ENCODE measurements at places on chromosomes 16 and 17. TPM values are rescaled to one million over a fixed set of nuclear protein-coding genes. Genes with fewer than 3 reads are reported as not detected.

SMIM5 gene
- total RNA-seq: not detected

PPP1R27 gene
- total RNA-seq: not detected

KRTAP17-1 gene
- not detected for total RNA-seq

CCR7 gene
- total RNA-seq: not detected

HS3ST3B1 gene
- total RNA-seq: 3.6 TPM

- DNase-seq: no peak
Measured at GRCh38 chr16:29984137-29984763, 10.6 kb downstream of the TAOK2 start.

- no peak for DNase-seq
Measured at GRCh38 chr16:28125592-28125991, 62.1 kb upstream of the GSG1L start.

GRCh38 chr16:67286441-67287235 is 7.3 kb downstream of the PLEKHG4 start:
- no peak for DNase-seq

DNA sequence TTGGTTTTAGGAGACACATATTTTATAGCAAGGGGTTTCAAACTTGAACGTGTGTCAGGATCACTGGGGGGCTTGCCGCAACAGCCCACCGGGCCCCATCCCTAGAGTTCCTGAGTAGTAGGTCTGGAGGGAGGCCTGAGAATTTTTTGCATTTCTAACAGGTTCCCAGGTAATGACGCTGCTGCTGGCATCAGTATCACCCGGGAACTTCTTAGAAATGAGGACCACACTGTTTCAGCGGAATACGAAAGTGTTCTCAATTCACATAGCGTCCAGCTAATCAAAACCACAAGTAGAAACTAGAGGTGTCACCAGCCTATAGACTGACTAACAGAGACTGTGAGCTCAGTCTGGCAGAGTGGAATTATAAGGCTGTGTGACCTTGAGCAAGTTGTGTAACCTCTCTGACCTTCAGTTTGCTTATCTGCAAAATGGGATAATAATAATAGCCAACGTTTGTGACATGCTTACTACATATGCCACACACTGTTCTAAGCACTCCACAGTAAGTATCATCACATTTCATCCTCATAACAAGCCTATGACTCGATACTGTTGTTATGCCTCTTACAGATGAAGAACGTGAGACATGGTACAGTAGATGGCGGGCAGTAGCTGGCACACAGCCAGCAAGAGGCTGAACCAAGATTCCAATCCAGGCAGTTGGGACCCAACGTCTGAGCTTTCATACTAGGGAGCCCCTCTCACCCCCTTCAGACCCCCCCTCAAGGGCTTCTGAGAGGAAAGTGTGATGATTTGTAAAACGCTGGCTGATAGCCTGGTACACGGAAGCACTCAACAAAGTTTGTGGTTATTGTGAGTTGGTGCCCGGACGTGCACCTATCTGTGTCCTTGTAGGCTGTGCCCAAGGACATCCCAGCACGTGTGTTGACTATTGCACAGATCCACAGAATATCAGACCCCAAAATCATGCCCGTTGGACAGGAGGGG is 4.6 kb upstream of the ICAM2 start:
- DNase-seq: no peak

DNA sequence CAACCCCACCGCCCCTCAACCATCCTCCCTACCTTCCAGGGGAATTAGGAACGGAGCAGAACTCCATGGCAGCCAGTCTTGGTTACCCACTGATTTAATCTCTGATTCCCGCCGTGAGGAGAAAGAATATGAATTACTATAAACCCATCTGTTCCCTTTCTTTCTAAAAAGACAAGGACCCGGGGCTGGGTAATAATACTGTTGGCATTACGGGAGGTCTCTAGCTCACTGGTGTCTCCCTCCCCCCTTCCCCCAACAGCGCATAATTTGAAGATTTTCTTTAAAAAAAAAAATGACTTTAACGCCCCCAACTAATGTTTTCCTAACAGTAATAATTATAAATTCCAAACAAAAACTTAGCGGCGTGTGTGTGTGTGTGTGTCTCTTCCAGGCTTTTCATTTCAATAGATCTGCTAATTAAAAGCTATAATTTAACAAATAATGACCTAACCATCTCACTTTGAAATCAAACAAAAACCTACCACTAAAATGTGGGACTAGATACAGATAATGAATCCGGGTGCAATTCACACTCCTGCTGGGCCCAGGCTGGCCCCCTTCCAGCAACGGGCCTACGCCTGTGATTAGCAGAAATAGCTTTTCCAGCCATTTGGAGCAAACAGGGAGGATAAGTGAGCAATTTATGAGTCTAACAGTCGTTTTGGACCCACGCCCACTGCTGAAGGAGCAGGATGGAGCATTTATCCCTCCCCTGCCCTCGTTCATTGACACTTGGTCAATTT is 18.2 kb upstream of the BHLHA9 start:
- DNase-seq: peak; percentile 78

GRCh38 chr17:10616502-10617119 is 40.5 kb downstream of the MYH3 start:
- peak; percentile 85 for DNase-seq

- no peak for DNase-seq
Measured at GRCh38 chr16:25966172-25967097, 274.7 kb downstream of the HS3ST4 start.

GRCh38 chr17:51261024-51261963 is 948 bp downstream of the UTP18 start:
- no peak for DNase-seq

DNA sequence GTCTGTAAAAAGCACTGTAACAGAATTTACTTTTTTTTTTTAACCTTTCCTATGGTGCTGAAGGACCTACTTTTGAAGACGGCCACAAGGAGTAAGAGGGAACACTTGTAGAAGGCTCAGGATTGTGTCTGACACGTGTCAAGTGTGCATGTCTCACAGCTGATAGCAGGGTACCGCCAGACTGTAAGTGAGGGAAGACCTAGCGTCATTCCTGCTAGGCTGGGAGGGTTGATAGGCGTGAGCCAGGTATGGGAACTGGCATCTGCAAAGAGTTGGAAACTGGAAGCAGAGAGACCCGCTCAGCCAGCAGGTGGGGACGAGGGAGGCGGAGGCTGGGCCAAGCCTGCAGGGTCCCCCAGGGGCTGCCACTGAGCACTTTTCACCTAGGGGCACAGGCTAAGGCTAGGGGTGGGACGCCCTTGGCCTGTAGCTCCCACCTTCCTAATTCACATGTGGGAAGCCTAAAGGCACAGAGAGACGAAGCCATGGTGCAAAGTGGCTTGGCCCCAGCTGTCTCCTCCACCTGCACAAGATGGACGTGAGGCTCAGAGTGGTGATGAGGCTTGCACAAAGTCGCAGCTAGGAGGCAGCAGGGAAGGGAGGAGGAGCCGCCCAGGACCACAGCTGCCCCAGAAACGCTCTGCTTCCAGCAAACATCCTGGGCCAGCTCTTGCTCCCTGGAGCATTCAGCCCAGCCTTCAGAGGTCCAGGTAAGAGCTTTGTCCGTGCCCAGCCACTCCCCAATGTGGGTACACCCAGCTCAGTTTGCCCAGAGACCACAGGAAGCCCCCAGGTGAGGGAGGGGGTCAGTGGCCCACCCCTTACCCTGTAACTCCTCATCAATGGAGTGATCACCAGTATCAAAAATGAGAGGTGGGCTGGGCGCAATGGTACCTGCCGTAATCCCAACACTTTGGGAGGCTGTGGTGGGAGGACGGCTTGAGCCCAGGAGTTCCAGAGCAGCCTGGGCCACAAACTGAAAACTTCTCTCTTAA is 18.9 kb downstream of the VASN start:
- no peak for DNase-seq

DNA sequence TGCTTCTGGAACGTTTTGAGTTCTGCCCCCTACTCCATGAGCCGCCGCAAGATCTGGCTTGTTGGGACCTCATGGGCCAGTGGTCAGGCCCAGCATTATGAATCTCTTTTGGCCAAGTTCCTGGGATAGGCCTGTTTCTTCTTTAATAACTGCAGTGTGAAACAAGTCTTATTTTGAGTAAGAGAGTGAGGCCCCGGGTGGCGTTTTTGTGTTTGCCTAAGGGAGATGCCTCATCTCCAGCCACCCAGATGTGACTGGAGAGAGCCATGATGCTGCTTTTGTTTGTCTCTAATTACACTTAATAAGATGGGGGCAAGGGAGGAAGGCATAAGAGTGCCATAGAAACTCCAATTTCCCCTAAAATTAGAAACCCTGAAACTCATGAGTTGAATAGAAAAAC is 39.8 kb downstream of the KSR1 start:
- DNase-seq: no peak

- peak; percentile 67 for DNase-seq
Measured at GRCh38 chr16:85567101-85567866, 45.8 kb upstream of the GSE1 start.

GRCh38 chr16:2087748-2088631 is 40.2 kb downstream of the TSC2 start:
- no peak for DNase-seq

DNA sequence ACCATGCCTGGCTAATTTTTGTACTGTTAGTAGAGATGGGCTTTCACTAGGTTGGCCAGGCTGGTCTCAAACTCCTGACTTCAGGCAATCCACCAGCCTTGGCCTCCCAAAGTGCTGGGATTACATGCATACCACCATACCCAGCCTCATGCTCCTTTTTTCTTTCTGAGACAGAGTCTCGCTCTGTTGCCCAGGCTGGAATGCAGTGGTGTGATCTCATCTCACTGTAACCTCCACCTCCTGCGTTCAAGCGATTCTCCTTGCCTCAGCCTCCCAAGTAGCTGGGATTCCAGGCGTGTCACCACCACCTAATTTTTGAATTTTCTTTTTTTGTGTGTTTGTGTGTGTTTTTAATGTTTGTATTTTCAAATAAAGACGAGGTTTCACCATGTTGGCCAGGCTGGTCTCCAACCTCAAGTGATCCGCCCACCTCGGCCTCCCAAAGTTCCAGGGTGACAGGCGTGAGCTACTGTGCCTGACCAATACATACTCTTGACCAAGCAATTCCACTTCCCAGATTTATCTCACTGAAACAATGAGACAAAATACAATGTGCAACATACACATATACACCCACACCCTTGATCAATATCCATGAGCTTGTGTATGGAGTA is 5.0 kb downstream of the GRB2 start:
- DNase-seq: no peak

DNA sequence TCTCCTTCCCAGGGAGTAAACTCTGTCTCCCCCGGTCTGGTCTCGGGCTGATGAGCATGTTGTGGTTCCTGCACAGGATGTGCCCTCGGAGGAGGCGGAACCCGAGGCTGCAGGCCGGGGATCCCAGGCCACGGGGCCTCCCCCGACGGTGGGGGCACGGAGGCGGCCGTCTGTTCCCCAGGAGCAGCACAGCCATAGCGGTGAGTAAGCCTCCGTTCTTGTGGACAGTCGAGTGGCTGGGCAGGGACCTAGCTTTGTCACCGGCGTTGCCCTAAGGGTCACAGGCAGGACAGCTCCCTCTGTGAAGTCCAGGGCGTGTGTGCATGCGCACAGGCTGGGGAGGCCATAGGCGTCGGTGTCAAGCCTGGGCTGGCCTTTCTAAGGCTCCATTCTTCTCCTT is 3.5 kb downstream of the ZNF213 start:
- DNase-seq: no peak

DNA sequence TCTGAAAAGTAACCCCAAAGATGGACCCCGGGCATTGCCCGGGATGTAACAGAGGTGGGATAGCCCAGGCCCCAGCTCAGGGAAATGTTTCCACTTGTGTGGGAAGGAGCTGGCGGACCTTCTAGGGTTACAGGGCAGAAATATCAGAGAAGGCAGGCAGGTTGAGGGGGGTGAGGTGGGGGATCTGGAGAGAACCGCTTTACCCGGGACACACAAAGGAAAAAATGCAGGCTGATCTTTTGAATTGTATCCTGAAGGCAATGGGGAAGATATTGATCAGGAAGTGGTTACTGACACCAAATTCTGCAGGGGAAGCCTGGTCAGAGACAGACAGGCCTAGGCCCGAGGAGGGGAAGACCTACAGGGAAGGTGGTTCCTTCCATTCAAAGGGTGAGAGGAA is 3.5 kb downstream of the SLC47A1 start:
- no peak for DNase-seq

GRCh38 chr17:78360371-78361224 is 721 bp upstream of the SOCS3 start:
- peak; percentile 98 for DNase-seq

DNA sequence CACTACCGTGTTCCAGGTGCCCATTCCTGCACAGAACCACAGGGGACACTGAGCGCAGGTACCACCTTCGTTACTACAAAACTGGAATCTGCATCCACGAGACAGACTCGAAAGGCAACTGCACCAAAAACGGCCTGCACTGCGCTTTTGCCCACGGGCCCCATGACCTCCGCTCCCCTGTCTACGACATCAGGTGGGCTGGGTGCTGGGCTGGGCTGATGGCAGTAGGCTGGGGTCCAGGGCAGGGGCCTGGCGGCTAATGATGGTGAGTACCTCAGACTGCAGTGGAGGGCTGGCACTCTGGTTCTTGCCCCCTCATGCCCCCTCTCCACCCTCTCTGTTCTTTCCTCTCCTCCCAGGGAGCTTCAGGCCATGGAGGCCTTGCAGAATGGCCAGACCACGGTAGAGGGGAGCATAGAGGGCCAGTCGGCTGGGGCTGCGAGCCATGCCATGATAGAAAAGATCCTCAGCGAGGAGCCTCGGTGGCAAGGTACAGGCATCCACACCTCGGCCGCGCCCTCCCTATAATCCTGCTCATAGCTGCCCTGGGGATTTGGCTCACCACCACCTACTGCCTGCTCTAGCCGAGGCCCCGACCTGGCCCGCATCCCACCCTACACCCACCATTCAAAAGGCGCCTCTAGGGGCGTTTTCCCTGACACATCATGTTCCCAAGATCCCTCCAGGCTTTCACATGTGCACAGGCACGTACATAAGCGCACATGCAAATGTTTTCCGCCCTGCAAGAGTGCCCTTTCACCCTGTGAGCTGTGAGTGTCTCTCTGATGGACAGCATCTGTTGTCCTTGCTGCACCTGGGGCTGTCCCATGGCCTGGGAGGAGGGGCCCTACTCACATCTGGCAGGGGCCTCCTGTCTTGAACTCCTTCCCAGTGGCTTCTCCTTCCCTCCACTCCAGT is 27.7 kb downstream of the UNK start:
- DNase-seq: no peak

GRCh38 chr16:62701426-62701825 is 665.2 kb upstream of the CDH8 start:
- DNase-seq: no peak

GRCh38 chr16:4908854-4909401 is 28.0 kb downstream of the PPL start:
- DNase-seq: no peak

GRCh38 chr16:35711958-35712357 is 2252.5 kb downstream of the TP53TG3F start:
- no peak for DNase-seq

Data from stomach (tissue), 19 donors.